ENCODE measurements at places on chromosomes 11 and 22.
A peak's percentile ranks its signal among the peaks of the same experiment; 100 is the strongest.

DNA sequence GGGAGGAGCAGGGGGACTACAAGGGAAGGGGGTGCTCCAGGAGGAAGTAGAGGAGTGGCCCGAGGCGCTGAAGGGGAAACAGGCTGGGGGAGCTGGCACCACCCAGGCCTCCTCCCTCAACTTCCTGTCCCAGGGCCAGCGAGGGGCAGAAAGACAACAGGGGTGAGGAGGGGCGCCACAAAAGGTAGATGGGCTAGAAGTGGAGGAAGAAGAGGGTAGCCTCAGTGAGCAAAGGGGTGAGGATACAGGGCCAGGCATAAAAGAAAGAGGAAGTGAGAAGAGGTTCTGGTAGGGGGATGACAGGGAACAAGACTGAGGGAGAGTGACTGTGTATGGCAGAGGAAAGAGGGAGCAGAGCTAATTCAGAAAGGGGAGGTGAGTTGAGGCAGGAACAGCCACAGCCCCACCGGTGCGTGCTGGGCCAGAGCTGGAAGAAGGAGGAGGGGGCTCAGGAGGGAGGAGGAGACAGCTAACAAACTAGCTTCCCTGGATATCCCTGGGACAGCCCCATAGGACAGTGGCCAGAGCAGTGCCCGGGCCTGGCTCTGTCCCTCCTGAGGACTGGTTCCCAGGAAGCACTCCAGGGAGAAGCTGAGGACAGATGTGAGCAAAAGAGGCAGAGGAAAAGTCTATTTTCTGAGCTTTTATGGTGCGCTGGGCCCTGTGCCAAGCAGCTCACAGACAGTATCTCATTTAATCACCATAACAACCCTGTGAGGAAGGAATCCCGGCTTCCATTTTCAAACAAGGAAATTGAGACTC is 8.5 kb downstream of the DCHS1 start:
- DNase-seq: no peak

DNA sequence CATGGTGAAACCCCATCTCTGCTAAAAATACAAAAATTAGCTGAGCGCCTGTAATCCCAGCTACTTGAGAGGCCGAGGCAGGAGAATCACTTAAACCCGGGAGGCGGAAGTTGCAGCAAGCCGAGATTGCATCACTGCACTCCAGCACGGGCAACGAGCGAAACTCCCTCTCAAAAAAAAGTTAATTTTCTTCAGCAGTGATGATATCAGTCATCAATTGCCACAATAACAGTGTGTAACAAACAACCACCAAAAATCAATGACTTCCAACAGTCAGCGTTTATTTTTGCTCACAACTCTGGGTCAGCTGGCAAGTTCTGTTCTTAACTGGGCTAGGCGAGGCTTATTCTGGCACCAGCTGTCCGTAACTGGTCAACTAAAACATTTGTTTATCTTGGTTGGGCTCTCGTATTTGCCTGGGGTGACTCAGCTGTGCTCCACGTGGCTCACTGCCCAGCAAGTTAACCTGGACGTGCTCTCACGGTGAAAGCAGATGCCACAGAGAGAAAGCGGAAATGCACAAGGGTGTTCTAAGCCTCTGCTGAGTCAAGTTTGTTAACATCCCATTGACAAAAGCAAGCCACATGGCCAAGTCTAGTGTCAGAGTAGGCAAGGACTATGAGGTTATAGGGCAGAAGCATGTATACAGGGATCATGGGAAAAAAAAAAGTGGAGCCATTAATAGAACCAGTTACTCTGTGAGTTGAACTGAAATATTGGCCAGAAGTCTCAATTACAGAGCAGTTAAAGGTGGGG is 52.1 kb downstream of the LHFPL7 start:
- DNase-seq: no peak

DNA sequence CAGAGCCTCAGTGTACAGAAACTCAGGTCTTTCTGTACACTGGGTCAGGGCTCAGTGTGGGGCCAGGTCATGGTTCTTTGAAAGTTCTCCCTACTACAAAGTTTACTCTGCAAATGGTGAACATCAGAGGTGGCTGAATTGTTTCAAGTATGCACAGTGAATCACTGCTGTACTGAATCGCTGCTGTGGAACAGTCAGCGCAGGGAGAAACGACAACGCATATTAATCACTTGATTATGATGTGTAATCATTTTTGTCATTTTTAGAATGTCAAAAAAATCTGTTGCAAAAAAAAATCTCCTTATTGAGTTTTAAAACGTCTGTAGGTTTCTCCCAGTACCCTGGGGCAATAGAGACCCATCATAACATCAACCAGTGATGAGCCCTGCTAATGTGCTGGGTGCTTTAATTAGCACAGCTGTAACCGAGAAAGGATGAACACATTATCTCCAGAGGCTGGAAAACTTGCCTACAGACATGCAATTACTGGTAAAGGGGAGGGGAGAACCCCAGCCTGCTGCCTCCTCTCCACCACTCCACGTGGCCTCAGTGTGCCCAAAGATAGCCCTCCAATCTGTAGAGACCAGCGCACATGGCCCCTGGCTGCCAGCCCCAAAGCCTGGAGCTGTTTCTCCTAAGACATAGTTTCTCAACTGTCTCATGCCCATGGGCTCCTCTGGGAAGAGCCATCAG is 12.8 kb downstream of the ARRB1 start:
- DNase-seq: no peak

DNA sequence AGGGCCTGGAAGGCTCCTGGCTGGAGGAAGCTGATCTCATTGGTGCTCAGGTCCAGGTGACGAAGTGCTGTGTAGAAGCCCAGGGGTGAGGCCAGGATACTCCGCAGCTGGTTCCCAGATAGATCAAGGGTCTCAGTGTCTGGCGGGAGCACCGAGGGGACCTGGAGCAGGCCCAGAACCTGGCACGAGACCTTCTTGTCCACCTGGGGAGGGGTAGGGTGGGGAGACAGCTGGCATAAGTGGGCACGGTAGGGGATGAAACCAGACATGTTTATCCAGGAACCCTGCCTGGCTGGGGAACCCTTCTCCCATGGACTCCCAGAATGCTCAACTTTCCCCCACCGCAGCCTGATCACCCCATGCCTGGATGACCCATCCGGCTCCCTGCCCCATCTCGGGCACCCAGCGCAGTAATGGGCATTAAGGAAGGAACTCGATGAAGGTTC is 9.2 kb downstream of the LRRC32 start:
- DNase-seq: peak; percentile 11

GRCh38 chr11:132913886-132914285 is 618.4 kb downstream of the OPCML start:
- DNase-seq: no peak

- DNase-seq: no peak
These were observed 38.2 kb upstream of the ABTB2 start for GRCh38 chr11:34395916-34396550.

DNA sequence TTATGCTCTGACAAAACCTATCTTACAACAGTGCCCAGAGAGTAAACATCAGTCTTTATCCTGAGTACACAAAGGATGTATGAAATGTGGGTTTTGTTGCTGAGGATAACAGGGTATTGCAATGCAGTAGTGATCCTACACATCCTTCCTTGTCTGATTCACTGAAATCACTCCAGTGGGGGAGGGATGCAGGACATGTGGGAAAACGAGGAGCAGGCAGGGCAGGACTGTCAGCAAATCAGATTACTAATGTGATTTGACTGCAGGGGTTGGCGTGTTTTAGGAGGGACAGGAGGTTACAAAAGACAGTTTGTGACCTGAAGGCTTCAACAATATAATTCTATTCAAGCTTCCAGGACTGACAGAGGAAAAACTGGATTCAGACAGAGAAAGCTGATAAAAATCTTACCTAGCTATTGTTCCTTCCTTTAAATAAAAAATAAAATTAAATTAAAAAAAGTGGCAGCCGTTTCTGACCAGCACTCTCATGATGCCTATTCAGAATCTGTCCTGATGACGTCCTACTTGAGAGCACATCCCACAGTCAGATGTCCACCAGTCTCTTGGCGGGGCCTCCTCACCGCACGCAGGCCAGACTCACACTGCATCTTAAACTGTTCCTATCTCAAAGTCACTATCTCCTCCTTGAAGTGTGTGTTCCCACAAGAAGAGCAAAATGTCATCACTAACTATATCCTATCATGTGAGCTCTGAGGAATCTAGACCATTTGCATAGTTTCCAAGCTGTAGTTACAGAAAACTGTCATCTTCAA is 50.6 kb upstream of the MN1 start:
- DNase-seq: no peak

GRCh38 chr22:32584650-32585049 is 110.0 kb downstream of the FBXO7 start:
- DNase-seq: no peak

DNA sequence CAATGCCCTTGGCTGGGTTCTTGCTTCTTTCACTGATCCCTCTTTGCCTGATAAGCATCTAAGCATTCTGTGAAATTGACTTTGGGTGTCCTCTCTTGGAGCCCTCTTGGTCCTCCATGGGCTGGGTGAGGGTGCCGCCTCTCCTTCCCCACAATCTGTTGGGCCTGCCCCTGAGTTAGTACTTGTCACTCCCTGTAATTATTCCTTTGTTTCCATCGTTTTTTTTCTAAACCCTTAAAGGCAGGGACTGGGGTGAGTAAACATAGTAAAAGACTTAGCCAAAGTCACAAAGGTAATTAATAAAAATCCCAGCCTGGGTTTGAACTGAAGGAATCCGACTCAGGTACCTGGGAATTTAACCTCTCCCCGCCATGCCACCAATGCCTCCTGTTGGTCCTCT is 188.1 kb downstream of the MYO18B start:
- no peak for DNase-seq

DNA sequence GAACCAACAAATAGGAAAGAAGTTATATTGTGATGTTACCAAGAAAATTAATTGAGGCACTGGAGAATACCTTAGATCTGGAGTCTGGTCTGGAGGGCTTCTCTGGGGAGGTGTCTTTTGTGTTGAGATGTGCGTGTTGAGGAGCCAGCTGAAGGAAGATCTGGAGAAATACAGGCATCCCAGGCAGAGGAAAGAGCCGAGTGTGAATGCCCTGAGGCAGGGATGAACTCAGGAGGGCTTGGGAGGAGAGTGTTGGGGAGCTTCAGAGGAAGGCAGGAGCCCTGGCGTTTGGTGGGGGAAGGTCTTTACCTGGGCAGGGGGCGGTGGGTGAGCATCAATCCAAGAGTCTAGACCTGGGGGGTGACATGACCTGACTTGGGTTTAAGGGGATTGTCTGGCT is 13.1 kb downstream of the SYNGR1 start:
- DNase-seq: no peak

DNA sequence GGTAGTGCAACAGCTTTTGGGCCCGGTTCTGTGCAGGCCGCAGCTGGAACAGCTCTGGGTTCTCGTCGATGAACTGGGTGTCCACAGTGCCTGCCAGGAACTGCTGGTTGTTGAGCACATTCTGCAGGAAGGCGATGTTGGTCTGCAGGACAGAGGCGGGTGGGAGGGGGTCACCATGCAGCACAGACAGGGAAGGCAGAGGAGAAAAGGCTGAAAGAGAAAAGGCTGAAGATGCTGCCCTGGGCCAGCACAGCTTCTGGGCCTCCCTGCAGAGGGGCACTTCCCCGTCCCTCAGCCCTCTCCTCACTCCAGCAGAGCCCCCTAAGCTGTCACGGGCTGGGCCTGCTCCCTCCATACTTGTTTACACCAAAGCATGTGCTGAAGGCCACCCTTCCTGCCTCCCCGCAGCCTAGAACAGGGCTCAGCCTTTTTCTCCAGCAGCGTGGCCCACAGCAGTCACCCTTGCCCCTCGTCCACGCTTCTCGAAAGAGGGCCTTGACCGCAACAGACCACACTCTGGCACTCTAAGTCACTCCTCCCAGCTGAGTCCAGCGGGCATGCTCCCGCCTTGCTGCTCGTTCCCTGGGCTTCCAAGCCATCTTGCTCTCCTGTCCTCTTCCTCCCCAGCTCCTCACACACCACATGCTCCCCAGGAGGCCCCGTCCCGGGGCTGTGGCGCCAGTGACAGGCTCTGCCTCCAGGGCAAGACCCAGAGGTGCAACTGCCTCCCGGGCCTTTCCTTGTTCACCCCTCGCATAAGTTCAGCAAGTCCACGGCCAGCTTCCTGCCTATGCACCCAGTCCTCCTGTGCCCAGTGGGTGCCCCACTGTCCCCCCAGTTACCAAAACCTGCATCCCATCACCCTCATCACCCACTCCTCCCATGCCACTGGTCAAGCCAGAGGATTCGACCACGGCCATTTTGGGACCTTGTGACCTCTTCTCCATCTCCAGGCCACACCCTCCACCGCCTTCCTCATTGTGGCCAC is 3.3 kb upstream of the LRFN4 start:
- peak; percentile 13 for DNase-seq

GRCh38 chr11:64759131-64759721 is 548 bp downstream of the PYGM start:
- no peak for DNase-seq

DNA sequence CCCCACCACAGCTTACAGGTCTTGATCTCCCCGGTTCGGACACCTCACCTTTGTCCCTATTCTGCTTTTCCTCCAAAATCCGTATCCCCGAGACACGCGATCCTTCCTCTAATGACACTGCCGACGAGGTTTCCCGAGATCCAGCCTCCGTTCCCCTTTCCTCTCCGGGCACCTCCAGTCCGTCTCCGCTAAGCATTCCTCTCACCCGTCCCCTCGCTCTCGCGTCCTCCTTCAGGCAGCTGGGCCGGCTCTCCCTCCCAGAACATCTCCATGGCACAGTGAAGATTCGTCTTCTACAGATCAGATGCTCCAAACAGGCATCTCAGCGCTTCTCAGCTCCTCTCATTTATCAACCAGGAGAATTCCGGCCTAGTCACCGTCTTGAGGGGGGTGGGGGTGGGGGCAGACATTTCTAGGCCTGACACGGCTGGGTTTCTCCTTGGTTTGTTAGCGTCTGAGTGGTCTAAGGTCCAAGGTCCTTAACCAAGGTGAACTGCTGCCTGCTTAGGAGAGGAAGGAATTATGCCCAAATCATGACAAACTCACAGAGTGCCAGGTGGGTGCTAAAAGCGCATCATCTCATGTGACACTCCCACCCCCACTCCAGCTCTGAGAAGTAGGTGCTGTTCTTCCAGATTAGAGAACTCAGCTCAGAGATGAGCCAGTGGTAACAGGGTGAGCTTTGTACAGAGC is at the start of gene SPTBN2:
TSS of gene SPTBN2 (minus strand) at position 524 of the 693 bp plus-strand sequence. CDS start 7,976 bp downstream, outside the sequence.
- no peak for DNase-seq

GRCh38 chr11:124623861-124624525 is 1.3 kb downstream of the TBRG1 start:
- DNase-seq: no peak

DNA sequence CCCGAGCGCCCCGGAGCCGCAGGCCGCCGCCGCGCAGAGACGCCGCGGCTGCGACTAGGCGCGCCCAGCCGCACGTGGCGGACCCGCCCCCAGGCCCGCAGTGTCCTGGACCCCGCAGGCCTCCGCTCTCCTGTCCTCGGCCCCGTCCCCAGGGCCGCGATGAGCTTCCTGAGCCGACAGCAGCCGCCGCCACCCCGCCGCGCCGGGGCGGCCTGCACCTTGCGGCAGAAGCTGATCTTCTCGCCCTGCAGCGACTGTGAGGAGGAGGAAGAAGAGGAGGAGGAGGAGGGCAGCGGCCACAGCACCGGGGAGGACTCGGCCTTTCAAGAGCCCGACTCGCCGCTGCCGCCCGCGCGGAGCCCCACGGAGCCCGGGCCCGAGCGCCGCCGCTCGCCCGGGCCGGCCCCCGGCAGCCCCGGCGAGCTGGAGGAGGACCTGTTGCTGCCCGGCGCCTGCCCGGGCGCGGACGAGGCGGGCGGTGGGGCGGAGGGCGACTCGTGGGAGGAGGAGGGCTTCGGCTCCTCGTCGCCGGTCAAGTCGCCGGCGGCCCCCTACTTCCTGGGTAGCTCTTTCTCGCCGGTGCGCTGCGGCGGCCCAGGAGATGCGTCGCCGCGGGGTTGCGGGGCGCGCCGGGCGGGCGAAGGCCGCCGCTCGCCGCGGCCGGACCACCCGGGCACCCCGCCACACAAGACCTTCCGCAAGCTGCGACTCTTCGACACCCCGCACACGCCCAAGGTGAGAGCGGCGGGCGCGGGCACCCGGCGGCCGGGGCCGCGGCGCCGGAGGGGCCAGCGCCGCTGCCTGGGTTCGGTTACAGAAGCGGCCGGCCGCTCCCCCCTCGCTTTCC is 528 bp downstream of the WEE1 start:
- DNase-seq: no peak

Data from GM12892 (cell line).